ENCODE measurements at places on chromosomes 5 and 9.
A peak's percentile ranks its signal among the peaks of the same experiment; 100 is the strongest.

DNA sequence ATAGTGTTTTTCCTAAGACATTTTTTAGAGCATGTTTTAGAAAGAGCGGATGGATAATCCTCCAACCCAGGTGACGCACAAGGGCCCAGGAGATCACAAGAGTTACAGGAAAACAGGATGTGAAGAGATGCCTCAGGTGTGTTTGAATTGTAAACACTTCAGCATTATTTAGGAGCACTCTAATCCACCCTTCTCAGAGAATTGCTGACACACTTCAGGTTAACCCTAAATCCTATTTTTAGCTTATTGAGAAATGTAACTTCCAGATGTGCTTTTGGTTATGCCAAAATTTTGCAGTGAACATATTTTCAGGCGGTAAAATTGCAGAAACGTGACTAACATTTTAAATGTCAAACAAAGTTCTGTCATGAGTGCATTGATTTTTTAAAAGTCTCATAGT is 755.4 kb upstream of the CTNND2 start:
- no peak for DNase-seq

DNA sequence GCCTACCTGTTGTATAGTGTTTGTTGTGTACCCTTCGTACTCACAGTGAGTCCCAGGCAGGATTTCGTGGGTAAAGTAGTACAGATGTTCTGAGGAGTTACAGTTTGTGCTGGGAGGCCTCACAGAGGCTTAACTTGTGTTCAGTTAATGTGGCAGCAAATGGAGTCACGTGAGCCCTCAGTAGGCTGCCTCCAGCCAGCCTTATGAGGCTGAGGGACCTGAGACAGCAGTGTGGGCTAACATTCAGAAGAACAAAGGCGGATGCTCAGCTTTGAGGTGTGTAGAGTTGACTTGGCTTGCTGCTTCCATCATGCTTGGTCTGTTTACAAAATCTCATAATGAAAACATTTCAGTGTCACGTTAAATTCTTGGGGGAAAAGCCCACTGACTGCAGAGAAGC is 118.1 kb downstream of the TRIO start:
- DNase-seq, result no peak

- DNase-seq, result no peak
Measured at GRCh38 chr5:89756955-89757354, 652.6 kb downstream of the CETN3 start.

- no peak for DNase-seq
Measured at GRCh38 chr9:22175972-22176545, 167.0 kb upstream of the CDKN2B start.

DNA sequence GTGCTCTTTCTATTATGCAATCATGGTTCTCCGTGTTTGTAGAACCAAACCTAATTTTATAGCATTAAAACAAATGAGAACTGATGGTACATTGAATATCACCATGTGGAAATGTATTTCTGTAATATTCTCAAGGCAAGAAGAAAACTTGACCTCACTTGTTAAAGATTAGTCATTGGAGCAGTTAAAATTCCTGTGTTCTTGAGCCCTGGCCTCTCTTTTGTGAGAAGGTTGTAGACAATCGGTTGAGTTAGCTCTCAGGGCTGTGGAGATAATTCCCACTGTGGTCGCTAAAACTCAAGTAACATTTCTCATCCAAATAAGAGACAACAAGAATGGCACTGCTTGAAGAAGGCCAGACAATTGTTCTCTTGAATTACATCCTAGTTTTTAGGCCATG is 216.0 kb upstream of the KLF4 start:
- DNase-seq, result no peak

DNA sequence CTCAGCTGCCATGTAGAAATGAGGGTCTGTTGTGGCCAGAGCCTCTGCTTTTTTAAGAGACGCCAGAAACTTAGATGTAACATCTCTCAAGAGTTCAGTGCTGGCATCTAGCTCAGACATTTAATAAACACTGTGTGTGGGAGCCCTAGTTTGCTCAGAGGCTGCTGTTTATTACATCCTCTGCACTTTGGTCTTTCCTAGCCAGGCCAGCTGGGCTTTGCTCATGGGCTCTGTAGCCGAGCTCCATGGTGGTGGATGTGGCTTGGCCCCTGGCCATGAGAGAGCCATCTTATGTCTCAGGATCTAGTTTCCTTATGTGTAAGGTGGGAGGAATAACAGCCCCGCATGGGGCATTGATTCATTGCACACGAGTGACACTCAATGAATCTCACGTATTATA is 30.0 kb downstream of the ARHGEF37 start:
- no peak for DNase-seq

GRCh38 chr5:97072696-97073095 is 69.7 kb downstream of the LIX1 start:
- DNase-seq, result no peak

GRCh38 chr5:142767178-142767577 is 3.0 kb upstream of the ARHGAP26 start:
- DNase-seq, result no peak

GRCh38 chr9:107727086-107727780 is 237.7 kb upstream of the KLF4 start:
- DNase-seq, result no peak

DNA sequence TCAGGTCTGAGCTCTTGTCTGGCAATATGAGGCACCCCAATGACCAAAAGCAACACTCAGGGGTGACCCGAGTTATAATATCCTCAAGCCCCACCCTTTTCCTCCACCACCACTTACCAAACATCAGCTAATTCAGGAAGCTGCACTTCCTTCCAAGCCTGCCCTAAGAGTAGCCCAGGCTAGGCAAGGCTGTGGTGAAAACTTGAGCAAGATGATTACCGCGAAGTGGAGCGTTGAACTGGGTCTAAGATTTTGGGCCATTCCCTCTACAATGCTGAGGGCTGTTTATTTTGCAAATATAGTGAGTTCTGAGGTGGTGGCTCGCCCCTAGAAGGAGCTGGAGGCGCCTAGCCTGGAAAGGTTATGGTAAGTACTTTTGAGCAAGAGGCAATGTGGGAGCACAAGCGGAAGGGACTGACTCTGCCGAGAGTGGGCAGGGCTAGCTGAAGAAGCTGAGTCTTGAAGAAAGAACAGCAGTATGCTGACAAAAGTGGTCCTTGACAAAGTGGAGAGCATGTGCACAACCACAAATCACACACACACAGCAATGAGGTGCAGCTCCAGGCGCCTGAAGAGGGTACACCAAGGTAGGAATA is at the start of gene HK3:
HK3 (minus strand) TSS at position 51 of the 596 bp plus-strand sequence. CDS start 3,187 bp downstream, outside the sequence.
- DNase-seq, result no peak

DNA sequence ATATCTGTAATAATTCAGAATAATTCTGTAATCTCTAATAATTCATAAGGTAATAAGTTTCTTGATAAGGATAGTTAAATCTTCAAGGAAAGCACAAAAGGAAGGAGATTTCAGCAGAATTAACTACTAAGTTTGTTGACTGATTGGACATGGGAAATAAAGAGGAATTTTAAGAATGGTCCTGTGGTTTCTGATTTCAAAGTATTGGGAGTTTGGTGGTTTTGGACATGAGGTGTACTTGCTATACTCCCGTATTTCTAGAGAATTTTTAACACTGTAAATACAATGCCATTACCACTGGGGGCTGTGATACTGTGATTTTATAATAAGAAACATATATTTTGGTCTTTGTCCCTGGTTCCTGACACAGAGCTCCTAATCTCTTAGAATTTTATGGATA is 123.9 kb downstream of the UNC13B start:
- no peak for DNase-seq

DNA sequence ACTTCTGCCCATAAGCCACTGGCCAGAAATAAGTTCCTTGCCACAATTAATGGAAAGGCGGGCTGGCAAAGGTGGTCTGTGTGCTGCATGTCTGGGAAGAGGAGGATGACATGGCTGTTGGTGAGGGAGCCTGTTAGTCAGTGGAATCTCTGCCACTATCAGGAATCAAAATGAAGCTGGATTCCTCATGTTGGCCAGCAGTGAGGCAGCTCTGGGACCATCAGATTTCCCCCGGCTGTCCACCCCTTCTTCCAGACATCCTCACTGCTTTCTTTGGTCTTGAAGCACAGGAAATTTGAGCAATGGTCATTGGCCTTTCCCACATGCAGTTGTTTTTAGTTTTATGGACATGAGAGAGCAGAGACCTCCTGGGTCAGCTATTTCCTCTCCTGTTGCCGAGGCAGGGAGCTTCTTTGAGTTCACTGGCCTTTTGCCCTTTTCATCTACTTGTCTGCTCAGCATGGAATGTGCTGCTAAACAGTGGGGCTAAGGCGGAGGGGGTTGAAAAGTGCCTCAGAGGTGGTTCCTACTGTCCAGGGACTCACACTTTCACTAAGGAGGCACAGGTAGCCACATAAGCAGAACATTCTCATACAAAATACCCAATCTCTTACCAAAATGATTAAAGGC is 34.8 kb upstream of the NEURL1B start:
- DNase-seq, result no peak

DNA sequence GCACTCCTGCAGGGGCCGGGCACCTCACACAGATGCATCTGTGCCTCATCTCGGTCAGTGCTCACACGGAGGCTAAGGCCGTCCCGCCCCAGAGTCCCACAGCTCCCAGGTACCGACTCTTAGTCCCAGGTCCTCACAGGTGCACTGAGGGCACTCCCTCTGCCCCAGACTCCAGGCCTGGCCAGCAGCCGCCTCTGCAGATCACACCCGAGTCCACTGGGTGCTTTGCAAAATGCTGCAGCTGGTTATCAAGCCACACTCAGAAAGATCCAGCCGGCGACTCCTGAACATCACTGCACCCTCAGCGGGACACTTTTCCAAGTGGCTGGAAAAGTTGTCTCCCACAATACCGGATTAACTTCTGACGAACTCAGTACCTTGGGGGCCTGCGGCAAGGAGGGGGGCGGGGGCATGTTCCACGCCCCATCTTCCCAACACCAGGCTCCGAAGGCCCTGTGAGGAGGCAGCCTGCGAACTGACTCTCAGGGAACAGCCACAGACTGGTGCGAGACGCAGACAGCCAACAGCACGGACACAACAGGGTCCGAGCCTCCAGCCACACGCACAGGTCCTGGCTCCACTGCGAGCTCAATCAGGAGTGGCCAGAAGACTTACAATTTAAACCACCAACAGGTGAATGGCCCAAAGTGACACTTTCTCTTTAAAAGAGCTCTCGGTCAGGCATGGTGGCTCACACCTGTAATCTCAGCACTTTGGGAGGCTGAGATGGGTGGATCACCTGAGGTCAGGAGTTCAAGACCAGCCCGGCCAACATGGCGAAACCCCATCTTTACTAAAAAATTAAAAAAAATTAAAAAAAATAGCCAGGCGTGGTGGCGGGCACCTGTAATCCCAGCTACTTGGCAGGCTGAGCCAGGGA is 4.0 kb downstream of the BRD3 start:
- DNase-seq, result no peak

DNA sequence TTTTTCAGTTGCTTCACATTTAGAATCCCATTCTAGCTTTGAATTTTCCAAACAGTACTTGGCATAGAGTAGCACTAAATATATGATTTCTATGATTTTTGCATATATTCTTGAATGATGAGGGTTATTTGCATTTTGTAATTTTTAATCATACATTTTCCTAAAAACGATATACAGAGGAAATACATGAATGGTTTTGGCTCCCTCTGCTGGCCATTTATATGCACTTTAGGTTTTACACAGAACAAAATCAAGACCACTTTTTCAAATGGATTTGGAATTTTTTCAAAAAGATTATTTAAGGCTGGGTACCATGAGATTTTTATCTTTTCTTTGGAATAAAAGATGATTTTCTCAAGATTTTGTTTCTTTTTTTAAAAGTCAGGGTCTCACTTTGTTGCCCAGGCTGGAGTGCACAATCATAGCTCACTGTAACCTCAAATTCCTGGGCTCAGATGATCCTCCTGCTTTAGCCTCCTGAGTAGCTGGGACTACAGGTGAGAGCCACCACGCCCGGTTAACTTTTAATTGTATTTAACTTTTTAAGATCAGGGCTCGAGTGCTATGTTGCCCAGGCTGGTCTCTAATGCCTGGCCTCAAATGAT is 16.7 kb upstream of the COMMD10 start:
- peak; percentile 67 for DNase-seq

DNA sequence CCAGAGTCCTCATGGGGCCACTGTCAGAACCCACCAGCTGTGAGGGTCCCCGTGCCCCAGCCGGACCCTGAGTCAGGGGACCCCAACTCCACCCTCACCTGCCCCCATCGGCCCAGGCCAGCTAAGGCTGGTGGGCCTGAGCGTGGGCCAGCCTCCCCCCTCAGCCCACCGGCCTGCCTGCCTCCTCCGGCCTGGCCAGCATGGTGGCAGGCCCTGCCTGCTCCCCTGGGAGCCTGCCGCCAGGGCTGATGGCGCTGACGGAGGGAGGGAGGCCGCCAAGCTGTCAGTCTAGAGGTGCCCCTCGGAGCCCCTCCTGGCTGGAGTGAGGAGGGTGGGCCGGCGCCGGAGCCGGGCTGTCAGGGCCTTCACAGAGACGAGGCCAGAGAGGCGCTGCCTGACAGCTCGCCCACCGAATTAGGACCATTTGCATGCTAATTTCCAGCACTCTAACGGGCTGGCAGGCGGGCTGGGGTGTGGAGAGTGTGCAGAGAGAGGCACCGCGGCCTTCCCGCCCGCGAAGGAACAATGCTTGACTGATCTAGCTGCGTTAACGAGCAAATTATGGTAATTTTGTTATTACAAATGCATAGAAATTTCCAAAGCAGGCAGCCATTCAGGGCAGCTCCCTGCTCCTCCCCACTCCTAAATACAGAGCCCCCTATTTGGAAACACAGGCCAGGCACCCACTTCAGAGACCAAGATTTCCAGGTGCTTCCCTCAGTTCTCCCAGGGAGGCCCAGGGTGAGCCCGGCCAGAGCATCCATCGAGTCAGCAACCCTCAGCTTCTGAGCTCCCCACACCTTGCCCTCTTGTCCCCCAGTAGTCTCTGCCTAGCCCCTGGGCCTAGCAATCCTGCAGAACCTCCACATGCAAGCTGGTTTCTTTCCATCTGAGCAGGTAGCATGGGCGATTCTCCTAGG is 169.3 kb downstream of the PAX5 start:
- DNase-seq, result no peak

- DNase-seq, result no peak
Measured at GRCh38 chr5:52392321-52392720, 395.4 kb upstream of the ITGA1 start.

- no peak for DNase-seq
Measured at GRCh38 chr9:16516891-16517290, 353.6 kb downstream of the BNC2 start.

DNA sequence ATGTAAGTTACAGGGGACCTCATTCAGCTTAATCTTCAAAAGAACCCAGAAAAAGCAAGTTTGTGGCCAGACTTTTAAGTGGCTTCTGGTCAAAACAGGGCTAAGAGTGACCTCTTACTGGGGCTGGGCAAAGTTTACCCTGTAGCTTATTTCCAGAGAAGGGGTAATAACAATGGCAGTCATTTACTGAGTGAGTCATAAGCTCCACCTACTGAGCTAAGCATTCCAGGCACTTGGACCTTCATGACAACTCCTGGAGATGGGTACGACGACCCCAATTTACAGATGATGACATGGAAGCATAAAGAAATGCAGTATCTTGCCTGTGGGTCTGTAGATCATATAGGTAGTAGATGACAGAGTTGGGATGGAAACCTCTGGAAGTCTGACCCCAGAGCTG is 4.7 kb upstream of the GPR151 start:
- no peak for DNase-seq

GRCh38 chr5:172659909-172660628 is 19.0 kb downstream of the NEURL1B start:
- peak; percentile 83 for DNase-seq

- DNase-seq, result no peak
Measured at GRCh38 chr5:36679221-36679989, 73.0 kb downstream of the SLC1A3 start.
